Small intestine (tissue), 16 donors: ENCODE measurements at places on chromosomes 6 and 20.

- DNase-seq: no peak
Observed at GRCh38 chr20:31975874-31976273, 7.9 kb downstream of the XKR7 start.

- no peak for DNase-seq
Observed at GRCh38 chr6:37115236-37115895, 54.6 kb upstream of the PIM1 start.

- no peak for DNase-seq
Observed at GRCh38 chr6:67680297-67680932, 954.7 kb upstream of the ADGRB3 start.

DNA sequence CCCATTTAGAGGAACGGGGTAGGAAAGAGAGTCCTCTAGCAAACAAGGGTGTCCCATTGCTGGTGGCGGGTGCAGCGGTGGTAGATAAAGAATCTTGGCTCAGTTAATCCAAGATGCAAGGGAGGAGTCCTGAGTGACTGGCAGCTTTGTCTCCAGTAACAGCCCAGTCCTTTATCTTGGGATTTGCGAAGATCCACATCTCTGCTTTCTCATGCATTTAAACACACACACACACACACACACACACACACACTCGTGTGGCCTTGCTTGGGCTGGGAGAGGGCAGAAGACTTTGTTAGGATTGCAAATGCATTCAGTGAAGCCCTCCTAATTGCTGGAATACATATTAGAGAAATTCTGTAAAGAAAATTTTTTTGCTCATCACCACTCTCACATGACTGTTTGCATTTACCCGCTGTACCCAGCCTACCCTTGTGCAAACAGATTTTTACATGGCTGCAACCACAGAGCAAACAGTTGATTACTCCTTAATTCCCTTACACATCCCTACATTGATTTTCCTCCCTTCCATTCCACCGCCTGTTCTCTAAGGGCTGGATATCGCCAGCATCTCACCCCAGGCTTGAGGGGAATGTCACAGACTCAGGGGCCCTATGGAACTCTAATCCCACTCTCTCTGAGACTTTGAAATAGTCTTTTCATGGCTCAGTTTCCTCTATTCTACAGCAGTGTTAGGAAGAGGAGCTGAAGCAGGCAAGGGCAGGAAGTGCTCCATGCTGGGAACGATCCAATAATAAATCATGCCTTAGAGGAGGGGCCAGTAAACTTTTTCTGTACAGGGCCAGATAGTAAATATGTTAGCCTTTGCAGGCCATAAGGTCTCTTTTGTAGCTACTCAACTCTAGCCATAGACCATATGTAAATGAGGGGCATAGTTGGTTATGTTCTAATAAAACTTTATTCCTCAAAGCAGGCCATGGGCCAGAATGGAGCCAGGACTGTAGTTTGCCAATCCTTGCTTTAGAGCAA is 3.5 kb downstream of the C6orf132 start:
- peak; percentile 61 for DNase-seq

- DNase-seq: no peak
Observed at GRCh38 chr20:59412181-59412580, 111.8 kb downstream of the EDN3 start.
